ENCODE measurements at places on chromosomes 2 and 18. TPM values are rescaled to one million over a fixed set of nuclear protein-coding genes. Genes with fewer than 3 reads are reported as not detected.

DNA sequence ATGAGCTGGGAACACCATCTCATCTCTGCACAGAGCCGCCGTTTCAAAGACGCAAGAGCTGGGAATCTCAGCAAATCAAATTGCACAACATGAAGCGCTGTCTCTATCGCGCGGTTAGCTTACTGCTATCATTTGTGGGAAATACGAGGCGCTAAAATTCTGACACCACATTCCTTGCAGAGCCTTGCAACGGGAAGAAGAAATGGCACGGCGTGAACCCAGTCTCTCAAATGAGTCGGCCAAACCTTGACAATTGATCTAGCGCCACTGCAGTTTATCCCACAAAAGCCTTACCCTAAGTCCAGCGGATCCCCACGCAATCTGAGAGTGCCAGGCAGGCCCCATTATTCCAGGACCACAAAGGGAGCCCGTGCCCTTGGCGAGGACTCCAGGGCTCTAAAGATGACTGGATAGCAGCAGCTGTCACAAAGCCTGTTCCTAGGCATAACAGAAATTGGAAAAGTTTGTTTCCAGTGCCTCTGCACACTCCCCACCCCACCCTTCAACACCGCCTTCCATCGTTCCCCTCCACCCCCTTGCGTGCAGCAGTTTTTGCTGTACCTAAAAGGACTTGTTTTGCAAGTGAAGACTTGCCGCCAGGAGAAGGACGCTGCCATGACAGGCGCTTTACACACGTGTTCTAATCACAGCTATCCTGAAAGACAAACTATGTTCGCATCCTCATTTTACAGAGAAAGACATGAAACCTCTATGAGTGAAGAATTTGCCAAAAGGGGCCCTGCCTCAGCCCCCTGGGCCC lies 252.4 kb downstream of the EIPR1 start:
- DNase-seq: no peak

The HOXD4 gene
- 0.54 TPM for polyA plus RNA-seq

The SRD5A2 gene
- not detected for polyA plus RNA-seq

The PSMG2 gene
- 128 TPM for polyA plus RNA-seq

The AQP12B gene
- polyA plus RNA-seq: not detected

DNA sequence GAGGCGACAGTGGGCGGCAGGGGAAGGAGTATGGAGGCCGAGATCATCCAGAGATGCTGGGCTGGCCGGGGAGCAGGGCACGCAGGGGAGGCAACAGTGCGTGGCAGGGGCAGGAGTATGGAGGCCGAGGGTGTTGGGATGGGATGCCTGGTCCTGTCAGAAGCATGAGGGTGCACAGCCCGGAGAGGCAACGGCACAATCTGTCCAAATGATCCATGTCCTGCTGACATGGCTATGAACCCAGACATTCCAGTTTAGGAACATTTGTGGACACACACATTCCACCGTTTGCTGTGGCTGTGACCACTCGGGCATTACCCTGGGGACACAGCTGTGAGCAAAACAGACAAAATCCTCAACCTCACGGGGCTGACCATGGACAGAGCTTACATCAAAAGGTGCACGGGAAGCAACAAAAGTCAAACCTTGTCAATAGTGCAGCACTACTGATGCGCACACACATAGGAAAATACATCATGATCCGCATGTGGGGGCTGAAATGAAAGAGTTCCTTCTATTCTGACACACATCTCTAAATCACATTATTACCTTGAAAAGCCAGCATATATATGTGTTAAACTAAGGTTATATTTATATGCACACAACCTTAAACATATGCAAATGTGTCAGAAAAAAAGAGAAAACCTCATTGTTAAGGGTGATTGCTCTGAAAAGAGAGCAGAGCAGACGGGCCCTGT lies 144.0 kb upstream of the GPC1 start:
- DNase-seq: no peak

- DNase-seq: no peak
Observed at GRCh38 chr2:127076924-127077323, 30.0 kb downstream of the BIN1 start.

DNA sequence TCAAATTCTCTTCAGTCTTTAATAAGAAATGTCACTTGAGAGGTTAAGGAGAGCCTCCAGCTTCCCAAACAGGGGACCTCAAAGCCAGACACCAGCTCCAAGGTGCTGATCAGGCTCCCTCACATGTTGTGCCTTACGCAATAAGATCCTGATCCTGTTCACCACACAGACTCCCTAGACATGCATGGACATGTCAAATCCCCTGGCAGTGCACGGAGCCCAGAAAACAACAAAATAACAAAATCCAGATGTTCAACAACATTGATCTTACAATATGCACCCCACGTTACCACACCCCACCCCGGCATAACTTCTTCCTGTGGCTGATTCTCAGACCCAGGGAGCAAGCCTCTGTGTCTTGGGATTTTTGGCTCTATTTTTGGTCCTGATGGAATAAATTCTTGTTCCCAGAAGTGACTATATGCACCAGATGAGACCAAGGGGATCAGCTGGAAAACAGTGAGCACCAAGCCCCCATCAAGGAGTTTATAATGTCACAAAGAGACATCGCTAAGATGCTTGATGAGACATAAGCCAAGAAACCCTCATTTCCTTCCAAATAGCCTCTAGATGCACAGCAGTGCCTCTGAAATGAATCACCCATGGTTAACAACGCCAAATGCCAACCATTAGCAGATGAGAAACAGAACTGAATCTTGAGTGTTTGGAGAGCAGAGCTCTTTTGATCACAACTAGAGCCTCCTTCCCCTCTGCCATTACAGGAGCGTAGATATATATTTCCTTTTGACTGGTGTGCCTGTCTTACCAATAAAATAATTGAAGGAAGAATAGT lies 198.2 kb downstream of the PRKCE start:
- DNase-seq: peak; percentile 94

DNA sequence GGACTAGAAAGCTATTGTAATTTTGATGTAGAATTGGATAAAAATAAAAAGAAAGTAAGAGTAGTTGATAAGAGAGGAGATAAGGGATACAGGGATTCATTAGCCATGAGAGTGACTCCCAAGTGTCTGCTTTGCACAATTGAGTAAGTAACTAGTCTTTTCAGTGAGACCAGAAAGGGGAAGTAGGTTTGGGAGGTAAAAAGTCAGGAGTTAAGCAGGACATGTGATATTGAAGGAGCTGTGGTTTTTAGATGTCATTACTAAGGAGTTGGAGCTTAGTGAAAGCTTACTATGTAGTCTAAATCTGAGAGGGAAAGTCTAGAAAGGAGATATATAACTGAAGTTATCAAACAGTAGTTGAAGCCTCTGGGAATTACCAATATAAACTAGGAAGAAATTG lies 93.4 kb downstream of the SLC5A7 start:
- DNase-seq: no peak

DNA sequence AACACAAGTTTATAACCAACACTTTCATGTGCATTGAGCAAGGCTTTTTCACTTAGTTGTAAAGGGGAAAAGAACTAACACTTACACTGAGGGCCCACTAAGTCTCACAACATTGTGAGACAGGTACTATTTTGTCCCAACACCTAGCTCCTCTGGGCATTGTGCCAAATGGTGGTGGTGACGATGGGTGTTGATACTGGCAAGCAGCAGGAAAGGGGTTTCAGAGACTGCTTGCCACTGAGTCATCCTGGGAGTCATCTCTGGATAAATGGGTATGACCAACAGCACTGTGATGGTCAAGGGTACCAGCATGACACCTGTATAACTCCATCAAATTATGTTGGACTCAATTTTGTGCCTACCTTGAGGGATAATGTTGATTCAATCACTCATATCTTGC lies 138.8 kb upstream of the ITGA6 start:
- peak; percentile 34 for DNase-seq

GRCh38 chr2:3604991-3605961 lies 10.4 kb downstream of the COLEC11 start:
- peak; percentile 64 for DNase-seq

The LPIN1 gene
- polyA plus RNA-seq: 9.9 TPM

All from GM23248 (cell line).